ENCODE measurements at places on chromosomes 1 and 21.

DNA sequence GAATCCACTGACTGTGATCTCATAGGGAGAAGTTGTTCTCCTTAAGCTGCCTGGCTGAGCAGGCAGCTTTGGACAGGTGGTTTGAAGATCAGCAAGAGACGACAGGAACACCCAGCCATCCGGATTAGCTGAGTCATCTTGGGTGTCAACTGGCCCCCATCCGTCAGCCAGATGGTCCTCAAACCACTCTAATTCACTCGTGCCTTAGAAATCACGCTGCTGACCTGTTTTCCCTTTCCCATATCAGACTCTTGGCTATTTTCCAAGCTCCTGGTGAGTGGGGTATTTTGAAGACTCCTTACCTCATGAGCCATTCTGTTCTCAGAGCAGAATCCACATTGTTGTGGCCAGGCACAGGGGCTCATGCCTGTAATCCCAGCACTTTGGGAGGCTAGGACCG, 149.1 kb upstream of the L1TD1 start:
- peak; percentile 64 for DNase-seq

- no peak for DNase-seq
These were observed 55.9 kb downstream of the CLIC4 start for GRCh38 chr1:24801176-24801575.

- peak; percentile 98 for DNase-seq
These were observed 1527.3 kb upstream of the TPTE start for GRCh38 chr21:8993943-8994639.

DNA sequence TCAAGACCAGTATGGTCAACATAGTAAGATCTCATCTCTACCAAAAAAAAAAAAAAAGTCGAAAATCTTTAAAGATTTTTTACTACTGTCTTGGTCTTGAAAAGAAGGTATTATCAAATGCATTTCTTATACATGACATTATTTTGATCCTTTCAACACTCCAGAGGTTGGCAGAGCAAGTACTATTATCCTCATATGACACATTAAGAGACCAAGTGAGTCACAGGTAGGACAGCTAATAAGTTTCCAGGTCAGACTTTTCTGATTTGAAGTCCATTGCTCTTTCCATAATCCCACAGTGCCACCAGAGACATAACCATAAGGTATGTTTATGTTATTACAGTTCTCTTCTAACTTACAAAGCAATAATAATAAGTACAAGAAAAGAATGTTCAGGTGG, 15.2 kb downstream of the DBT start:
- no peak for DNase-seq

GRCh38 chr1:29519788-29520110, 283.4 kb downstream of the PTPRU start:
- DNase-seq, result no peak

DNA sequence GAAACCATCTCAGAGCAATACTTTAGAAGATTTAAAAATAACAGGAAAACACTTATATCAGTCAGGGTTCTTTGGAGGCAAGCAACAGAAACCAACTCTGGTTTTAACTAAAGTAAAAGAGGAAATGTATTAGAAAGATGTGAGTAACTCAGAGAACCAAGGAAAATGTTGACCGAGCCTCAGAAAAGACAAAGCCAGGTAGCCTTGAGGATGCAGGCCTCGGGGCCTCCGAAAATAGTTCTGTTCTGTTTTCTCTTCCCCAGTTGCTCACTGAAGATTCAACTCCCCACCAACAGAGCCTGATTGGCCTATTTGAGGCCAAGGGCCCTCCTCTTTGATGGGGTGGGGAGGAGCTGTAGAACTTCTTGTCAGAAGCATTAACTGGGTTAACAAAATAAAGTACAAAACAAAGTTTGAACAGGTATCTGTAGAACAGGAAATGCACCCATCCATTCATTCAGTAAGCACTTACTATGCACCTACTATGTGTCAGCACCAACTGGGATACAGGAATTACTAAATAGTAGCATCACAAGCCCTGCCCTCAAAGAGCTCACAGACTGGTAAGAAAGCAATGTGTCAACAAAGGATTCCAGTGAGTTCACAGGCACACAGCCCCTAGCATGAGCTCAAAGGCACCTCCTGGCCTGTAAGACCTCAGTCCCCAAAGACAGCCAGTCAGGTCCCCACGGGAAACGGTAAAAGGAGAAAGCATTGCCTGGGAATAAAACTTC, 12.6 kb downstream of the SLAMF8 start:
- no peak for DNase-seq

GRCh38 chr1:162951553-162952315, 90.8 kb upstream of the CCDC190 start:
- DNase-seq, result no peak

GRCh38 chr1:111934106-111934852, 55.2 kb downstream of the KCND3 start:
- DNase-seq, result no peak

DNA sequence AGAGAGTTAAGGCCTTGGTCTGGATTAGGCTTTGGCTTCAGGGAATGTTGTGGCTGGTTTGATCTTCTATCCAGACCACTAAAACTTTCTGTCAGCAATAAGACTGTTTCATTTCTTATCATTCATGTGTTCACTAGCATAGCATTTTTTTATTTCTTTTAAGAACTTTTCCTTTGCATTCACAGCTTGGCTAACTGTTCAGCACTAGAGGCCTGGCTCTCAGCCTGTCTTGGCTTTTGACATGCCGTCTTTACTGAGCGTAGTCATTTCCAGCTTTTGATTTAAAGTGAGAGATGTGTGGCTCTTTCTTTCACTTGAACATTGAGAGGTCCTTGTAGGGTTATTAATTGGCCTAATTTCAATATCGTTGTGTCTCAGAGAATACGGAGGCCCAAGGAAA, 62.5 kb downstream of the RNF220 start:
- DNase-seq, result no peak

- peak; percentile 59 for DNase-seq
These were observed at the start of gene ADARB1 for GRCh38 chr21:45074048-45074817. ADARB1 (plus strand) TSS chr21:45074580; CDS start chr21:45171657, 97,077 bp downstream.

DNA sequence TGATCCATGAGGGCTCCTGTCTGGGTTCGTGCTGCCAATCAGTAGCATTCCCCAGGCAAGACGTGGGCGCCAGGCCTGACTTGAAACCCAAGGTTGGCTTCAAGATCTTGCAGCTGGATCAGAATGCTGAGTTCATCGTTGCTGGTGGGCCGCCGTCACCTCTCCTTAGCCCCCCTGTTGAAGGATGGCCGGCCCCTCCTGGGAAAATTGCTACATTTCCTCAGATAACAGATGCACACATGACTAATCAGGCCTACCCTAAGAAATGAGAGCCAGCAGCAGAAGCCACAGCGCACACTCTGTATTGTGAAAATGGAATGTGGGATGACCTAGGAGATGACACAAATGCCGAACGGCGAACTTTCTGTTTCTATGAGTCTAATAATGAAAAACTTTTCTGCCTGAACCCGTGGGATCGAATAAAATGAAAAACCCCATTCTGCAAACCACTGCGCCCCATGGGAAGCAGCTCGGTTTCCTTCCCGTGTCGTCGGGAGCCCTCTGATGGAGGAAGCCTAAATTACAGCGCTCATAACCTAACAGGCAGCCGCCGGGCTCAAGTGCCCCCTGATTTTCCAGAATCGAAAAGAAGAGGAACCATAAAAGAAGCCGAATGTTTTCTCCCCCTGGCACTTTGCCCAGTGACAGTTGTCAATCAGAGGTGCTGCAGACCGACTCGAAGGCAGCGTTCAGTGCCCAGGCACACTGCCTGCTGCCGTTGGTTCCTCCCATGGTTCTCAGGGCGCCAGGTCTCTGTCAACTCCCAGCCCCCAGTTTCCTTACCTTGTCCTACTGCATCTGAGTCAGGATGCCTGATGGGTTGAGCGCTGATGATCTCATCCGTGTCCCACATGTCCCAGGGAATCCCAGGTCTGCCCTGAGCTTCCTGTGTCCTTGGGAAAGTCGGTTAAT, 38.2 kb upstream of the H6PD start:
- DNase-seq, result peak; percentile 39

All from SHP77 (cell line).